ENCODE measurements at places on chromosomes 16 and 17. TPM values are rescaled to one million over a fixed set of nuclear protein-coding genes. Genes with fewer than 3 reads are reported as not detected.

The PITPNM3 gene
- total RNA-seq: 0.75 TPM

GRCh38 chr16:1895068-1895467, 23.1 kb upstream of the MEIOB start:
- no peak for DNase-seq

GRCh38 chr17:15048933-15049794, 216.0 kb downstream of the PMP22 start:
- no peak for DNase-seq

GRCh38 chr16:31477220-31478216, 5.4 kb upstream of the SLC5A2 start:
- DNase-seq: no peak

The PRMT7 gene
- total RNA-seq: 60.7 TPM

The FBXW10 gene
- total RNA-seq: not detected

GRCh38 chr16:75733305-75734211, 7.3 kb upstream of the CPHXL start:
- DNase-seq: no peak

DNA sequence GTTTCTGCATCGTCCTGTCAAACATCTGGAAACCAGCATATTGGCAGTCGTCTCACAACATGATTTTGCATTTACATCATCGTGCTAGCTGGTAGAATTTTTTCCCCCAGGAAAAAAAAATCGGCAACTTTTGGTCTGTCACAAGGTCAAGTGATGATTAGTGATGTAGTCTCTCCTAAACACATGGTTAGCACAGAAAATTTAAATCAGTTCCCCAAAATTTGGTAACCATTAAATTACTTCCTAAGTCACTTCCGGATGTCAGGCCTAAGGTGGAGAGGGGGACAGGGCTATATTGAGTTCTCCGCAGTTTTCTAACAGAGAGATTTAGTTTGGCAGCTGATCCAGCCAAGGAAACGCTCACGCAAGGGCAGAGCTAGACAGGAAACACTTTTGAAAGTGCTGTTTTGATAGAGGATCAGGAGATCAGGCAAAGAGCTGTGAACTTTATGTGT, 271.0 kb upstream of the TBX2 start:
- no peak for DNase-seq

- no peak for DNase-seq
Observed at GRCh38 chr17:74085434-74085833, 118.0 kb upstream of the RPL38 start.

The ABHD15 gene
- 33.8 TPM for total RNA-seq

DNA sequence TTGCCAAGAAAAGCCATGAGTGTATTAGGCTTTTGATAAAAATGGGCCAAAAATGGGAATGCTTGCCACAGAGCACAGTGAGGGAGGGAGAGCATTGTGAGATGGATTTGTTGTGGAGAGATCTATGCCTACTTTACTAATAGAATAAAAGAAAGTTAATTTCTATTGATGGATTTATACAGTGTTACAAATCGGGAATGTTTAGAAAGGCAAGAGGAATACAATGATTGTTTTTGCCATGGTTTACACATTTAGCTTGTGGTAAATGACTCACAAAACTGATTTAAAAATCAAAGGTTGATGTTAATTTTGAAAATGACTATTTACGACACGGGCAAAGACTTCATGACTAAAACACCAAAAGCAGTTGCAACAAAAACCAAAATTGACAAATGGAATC, 16.6 kb downstream of the CCL4 start:
- no peak for DNase-seq

DNA sequence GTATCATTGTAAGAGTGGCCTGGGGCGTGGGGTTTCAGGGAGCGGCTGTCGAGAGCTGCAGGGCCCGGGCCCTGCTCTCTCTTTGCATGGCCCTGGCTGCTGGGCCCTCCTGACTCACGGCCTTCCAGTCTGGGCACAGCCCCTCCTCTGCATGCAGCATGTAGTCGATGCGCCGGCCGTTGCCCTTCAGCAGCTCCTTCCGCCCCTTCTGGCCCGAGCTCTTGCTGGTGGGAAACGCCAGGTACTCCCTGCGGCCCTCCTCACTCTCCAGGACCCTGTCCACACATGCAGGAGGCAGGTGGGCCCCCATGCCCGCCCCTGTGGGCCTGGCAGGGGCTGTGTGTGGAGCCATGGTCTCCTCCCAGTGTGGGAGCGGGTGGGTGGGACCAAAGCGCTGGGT, 50.7 kb downstream of the PRMT7 start:
- DNase-seq: no peak

GRCh38 chr17:511001-511698, 158.5 kb upstream of the RPH3AL start:
- DNase-seq: no peak

The C17orf50 gene
- total RNA-seq: not detected

GRCh38 chr17:78965491-78965924, 14.2 kb downstream of the LGALS3BP start:
- DNase-seq: no peak

- no peak for DNase-seq
Observed at GRCh38 chr17:74119965-74120364, 83.5 kb upstream of the RPL38 start.

DNA sequence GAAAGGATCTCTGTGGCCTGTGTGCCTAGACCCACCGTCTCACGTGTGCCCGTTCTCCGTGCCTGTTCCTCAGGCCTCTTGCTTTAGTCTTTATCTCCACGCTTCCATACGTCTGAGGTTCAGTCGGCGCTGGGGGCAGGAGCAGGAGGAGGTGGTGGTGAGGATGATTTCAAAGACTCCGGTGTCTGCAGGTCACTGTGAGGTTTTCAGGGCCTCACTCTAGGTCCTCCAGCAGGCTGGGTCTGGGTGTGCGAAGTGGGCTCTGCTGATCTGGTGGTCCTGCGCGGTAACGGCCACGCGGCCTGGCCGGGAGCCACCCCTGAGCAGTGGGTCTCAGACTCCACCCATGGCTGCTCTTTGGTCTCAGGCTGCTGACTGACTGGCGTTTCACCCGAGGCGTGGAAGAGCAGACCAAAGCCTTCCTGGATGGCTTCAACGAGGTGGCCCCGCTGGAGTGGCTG, 14.4 kb upstream of the CLEC18A start:
- no peak for DNase-seq

The TMEM238L gene
- not detected for total RNA-seq

The MYH13 gene
- not detected for total RNA-seq

The MYOCD gene
- not detected for total RNA-seq

GRCh38 chr16:85798283-85798776, 1.0 kb downstream of the EMC8 start:
- no peak for DNase-seq

The CDRT15 gene
- total RNA-seq: not detected

DNA sequence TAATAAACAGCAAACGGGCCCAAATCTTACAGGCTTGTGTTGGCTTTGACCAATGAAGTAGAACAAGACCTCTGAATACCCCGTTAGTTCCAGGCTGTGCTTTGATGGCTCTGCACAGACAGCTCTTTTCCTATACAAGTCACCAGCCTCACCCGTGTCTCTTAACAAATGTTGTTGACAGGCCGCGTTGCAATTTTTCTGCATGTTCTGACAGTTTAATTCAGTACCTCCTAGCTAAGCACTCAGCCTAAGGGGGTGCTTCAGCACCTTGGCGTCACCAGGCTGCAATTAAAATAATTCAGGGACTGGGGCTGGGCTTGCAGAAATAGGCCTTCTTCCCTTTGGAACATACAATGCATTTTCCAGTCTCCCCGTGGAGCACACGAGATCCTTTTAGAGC, 500.1 kb downstream of the MAF start:
- DNase-seq: no peak

The COPRS gene
- total RNA-seq: 3.4 TPM

DNA sequence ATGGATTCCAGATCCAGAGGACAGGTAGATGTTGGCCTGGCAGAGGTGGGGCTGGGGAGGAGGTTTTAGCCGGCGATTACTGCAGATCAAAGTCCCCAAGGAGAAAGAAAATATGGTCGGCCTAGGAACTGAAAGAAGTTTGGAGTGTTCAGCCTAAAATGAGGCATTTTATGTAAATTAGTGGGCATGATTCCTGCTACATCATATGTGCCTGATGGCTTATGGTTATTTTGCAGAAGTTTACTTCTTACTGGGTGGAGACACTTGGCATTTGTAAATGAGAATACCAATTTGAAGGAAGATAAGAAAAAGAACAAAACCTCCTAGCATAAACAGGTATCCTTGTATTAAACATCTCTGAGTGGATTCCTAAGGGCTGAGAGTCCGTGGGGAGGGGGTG, 149.3 kb downstream of the FOXL1 start:
- no peak for DNase-seq

The RHBDL3 gene
- not detected for total RNA-seq

DNA sequence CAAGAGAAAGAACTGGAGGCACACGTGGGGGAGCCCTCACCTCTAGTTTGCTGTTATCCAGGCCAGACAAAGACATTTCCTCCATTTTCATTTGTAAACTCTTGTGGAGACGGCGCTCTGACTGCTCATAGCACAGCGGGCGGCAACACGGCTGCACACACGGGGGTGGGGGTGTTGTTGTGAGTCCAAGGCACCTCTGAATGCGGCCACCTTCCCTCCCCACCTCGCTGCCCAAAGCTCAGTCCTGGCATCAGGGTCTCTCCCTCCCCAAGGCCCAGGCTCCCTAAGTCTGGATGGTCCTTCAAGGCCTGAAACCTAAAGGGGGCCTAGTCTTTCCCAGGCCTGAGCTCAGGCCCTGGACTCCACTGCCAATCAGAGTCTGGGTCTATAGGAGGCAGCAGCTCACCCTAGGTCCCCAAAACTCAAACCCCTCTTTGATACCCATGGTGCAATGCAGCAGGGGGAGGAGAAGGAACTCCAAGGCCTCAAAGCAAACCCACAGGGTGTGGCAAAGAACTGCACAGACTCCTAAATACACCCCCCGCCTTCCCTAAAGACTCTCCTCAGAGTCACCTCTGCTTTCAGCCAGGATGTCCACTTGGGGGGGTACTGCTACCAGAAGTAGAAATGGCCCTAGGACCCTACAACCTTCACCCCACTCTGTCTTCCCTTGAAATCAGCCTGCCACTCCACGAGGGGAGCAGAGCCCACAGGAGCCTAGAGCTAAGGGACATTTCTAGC, 1.5 kb downstream of the ATXN7L3 start:
- no peak for DNase-seq

The MARCHF10 gene
- total RNA-seq: 0.40 TPM

GRCh38 chr16:12529582-12529981, 274.1 kb downstream of the CPPED1 start:
- no peak for DNase-seq

GRCh38 chr17:78608804-78609186, 31.6 kb upstream of the DNAH17 start:
- DNase-seq: no peak

The ZNF778 gene
- 11.8 TPM for total RNA-seq

GRCh38 chr16:72380283-72380682, 208.3 kb upstream of the PMFBP1 start:
- DNase-seq: no peak

The MEOX1 gene
- not detected for total RNA-seq

DNA sequence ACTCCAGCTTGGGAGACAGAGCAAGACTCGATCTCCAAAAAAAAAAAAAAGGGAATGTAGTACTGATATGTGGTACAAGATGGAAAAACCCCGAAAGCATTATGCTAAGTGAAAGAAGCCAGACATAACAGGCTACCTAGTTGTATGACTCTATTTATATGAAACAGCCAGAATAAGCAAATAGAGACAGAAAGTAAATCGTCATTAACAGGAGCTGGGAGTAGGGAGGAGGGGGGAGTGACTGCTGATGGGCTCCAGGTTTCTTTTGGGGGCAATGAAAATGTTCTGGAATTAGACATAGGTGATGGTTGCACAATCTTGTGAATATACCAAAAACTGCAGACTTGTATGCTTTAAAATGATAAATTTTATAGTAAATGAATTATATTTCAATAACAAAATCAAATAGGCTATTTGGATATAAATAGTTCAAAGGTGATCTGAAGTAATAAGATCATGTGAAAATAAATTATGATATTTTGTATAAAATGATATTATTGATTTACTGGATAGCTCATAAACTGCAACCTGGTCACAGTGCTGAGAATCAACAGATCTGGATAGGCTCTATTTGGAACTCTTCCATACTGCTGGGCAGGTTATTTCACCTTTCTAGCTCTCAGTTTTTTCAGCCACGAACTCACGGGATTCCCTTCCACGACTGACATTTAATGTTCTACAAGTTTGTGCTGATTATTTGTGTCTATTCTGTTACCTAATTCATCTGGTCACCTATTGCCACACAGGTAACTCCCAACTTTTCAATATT, 27.1 kb downstream of the ZNF652 start:
- no peak for DNase-seq

- no peak for DNase-seq
Observed at GRCh38 chr16:85746460-85747215, 4.3 kb downstream of the C16orf74 start.

GRCh38 chr16:82621781-82622180, 5.0 kb upstream of the CDH13 start:
- DNase-seq: no peak

The MPP2 gene
- total RNA-seq: 0.75 TPM

GRCh38 chr17:8916466-8916865, 49.0 kb upstream of the PIK3R6 start:
- no peak for DNase-seq

The GP1BA gene
- 0.25 TPM for total RNA-seq

DNA sequence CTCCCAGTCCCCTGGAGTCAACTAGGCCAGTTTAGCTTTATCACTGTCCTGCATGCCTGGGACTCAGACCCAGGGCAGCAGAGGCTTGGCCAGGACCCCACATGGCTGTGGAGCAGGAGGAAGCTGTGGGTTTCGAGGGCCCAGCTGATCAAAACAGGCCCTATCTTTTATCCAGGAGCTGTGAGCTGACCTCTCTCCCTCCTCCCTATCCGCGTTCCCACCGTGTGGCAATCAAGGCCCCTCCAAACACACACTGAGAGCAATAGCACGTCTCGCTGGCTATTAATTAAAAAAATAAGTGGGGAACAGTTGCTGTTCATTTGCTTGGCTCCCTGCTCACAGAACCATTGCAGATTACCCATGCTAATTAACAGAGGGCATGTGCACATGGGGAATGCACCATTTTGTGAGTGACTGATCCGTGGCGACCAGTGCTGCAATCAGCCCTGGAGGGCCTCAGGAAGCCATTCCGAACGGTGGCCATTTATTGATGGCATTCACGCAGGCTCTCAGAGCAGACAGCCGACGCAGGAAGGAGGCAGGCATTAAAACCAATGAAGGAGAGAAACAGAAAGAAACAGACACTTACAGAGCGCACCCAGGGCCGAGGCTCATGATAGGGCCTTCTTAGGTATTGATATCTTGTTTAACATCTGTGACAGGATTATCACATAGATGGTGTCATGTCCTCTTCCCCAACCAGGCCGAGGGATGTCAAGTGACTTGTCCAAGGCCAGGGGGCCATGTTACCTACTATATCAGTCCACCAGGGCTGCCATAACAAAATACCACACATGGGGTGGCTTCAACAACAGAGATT, 157.1 kb downstream of the KATNIP start:
- no peak for DNase-seq
